ENCODE measurements at places on chromosomes 13 and 19.

DNA sequence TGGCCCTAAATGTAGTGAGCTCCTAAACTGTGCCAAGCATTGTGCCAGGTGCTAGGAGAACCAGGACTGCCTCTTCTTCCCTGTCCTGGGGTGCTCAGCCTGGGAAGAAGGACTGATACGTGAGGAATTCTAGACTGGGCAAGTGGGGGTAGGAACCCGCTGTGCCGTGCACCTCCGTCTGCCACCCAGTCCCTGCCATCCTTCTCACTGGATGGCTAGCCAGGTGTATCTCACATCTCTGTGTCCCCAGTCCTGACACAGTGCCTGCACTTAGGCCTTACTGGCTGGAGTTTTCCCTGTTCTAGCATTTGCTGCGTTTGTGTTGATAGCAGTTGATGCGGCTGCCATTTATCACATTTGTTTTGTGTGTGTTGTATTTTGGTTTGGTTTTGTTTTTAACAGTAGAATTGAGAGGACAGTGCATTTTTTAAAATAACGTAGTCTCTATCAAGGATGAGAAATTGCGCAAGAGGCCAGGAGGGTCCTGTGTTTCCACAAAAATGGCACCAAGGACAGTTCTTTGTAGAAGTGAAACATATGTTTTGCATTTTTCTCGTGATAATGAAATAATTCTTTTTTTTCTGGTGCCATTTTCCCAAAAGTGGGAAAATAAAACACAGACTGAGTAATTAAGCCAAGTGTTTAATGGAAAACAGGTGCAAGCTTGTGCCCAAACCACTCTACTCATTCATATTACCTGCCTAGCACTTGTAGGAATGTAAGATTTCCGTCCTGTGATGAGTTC lies 4.7 kb upstream of the GPR183 start:
- no peaks in the 10 kb centered on the region for H3K27me3 ChIP-seq
- H3K36me3 ChIP-seq = no peaks in the 10 kb centered on the region
- peaks cover 10% of the 10 kb centered on the region for H3K4me1 ChIP-seq
- H3K4me3 ChIP-seq = no peak overlapping the region

DNA sequence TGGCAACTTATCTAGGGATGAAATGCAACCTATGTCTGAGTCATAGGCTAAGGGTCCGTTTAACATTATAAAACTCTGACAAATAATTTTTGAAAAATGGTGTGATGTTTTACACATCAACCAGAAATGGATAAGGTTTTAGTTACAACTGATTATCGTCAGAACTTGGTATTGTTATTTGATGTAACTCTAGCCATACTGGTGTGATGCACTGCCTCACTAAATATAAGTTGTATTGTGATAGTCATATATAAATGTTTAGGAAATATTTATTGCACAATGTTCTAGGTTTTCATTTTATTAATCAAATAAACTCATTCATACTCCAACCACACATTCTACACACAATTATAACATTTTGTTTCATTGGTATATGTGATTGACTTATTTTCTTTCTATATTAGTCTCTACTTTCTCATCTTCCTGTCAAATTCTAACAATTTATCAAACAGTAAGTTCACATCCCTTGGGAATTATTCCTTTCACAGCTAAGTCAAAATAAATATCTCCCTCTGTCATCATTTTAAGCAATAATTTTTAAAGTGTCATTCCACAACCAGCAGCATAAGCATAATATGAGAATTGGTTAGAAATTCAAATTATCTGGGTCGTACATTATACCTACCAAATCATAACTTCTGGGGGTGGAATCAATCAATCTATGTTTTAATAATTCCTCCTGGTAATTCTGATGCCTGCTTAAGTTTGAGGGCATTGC lies 873.9 kb downstream of the SLITRK1 start:
- H3K4me1 ChIP-seq = no peaks in the 10 kb centered on the region
- H3K27me3 ChIP-seq = no peaks in the 10 kb centered on the region
- DNase-seq = no peak
- H3K36me3 ChIP-seq = no peaks in the 10 kb centered on the region

- no peak for DNase-seq
- H3K4me1 ChIP-seq = peaks cover 8% of the 10 kb centered on the region
Measured at GRCh38 chr13:50843257-50844083, at the start of gene DLEU7. TSS of gene DLEU7 (minus strand) at chr13:50843692. CDS start at chr13:50843646, 46 bp downstream.

DNA sequence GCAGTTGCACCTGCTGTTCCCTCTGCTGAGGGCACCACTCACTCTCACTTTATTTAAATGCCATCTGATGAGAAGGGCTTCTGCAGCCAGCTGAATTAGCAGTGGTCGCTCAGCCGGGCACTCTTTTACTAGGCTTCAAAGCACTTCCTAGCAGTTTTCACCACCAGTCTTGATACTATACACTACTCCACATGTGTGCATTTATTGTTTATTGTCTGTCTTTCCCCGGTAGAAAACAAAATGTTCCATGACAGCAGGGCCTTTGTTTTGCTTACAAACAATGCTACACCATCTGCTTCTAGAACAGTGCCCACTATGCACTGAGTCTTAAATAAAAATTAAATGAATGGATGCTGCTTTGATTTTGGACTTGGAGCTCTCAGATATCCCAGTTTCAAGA lies 404.9 kb downstream of the FGF14 start:
- no peak for DNase-seq
- no peak overlapping the region for H3K27ac ChIP-seq
- H3K36me3 ChIP-seq = no peaks in the 10 kb centered on the region

DNA sequence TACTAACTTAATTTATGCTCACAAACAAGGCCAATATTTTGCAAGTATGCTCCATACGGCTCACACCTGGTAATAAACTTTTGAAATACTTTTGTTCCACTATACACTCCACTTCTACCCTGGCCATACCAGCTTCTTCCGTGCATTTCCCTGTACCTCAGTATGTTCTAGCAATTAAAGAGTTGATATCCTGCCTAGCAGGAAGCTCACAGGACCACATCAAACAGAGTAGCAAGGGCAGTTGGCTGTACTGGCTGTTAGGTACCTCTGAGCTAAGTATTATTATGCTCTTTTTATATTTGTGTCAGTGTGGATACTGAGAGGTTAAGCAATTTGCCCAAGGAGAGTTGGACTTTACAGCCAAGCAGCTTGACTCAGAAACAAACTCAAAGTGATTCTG lies 257.7 kb downstream of the SLITRK6 start:
- no peaks in the 10 kb centered on the region for H3K27me3 ChIP-seq
- no peaks in the 10 kb centered on the region for H3K36me3 ChIP-seq
- no peak for DNase-seq
- no peak overlapping the region for H3K4me3 ChIP-seq
- H3K27ac ChIP-seq = no peak overlapping the region

DNA sequence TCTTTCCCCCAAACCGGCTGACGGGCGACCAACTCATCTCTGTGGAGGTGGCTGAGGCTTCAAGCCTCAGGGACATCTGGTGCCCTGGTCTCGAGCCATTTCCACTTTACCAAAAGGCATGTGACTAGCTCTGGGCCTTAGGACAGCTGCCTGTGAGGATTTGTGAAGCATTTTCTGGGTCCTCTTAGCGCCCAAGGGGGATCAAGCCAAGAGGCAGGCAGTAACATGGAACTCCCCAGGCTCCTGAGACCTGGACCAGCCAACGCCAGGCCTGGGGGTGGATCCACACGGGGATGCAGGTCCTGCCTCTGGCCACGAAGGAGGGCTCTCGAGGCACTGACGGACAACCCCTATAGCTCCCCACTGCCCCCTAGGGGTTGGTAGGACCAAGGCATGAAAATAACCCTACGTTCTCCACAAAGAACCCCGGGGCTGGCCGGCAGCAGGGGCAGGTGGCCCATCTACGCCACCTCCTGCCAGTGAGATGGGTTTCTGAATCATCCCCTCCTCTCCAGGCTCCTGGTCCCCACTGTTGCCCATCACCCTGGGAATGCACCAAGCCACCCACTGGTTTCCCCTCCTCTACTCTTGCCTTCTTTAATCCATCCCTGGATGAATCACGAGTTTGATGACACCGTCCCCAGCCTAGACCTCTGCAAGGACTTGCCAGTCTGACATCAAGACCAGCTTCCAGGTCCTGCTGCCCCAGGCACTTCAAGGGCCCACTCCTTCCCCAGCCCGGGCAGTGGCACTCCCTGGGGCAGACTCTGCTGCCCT lies 7.0 kb upstream of the MYDGF start:
- DNase-seq = no peak
- H3K36me3 ChIP-seq = peaks cover 9% of the 10 kb centered on the region
- no peaks in the 10 kb centered on the region for H3K27me3 ChIP-seq

- no peak overlapping the region for H3K27ac ChIP-seq
- peaks cover 10% of the 10 kb centered on the region for H3K4me1 ChIP-seq
- no peak overlapping the region for H3K4me3 ChIP-seq
- no peaks in the 10 kb centered on the region for H3K36me3 ChIP-seq
- H3K27me3 ChIP-seq = no peaks in the 10 kb centered on the region
Measured at GRCh38 chr19:57338877-57339276, 12.2 kb upstream of the ZNF304 start.

DNA sequence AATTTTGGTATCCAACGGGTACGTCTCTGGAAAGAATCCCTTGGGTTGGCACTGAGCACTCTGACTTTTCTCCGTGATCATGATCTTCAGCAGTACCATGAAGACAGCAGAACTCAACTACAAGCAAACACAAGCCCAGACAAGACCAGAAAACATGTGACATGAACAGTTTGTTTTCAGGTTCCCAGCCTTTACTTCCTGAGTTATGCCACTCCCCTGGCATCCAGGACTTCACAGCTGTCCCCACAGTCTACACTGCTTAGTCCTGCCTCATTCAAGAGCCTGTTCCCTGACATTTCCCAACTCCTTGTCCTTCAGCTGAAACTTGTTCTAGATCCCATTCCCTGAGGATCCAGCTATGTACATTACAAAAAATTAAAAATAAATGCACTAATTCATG lies 4.9 kb upstream of the N4BP2L1 start:
- no peaks in the 10 kb centered on the region for H3K36me3 ChIP-seq
- no peak overlapping the region for H3K27ac ChIP-seq
- DNase-seq = no peak
- peaks cover 6% of the 10 kb centered on the region for H3K4me1 ChIP-seq

GRCh38 chr19:53982611-53983010 lies 8.8 kb upstream of the CACNG6 start:
- H3K27ac ChIP-seq = no peak overlapping the region
- peak overlapping the region; percentile 42 for H3K4me3 ChIP-seq
- H3K4me1 ChIP-seq = peaks cover 16% of the 10 kb centered on the region
- no peaks in the 10 kb centered on the region for H3K36me3 ChIP-seq
- no peak for DNase-seq

GRCh38 chr19:9139609-9140158 lies 513 bp upstream of the ZNF317 start:
- H3K36me3 ChIP-seq = peaks cover 5% of the 10 kb centered on the region
- no peak for DNase-seq
- peaks cover 10% of the 10 kb centered on the region for H3K4me1 ChIP-seq

DNA sequence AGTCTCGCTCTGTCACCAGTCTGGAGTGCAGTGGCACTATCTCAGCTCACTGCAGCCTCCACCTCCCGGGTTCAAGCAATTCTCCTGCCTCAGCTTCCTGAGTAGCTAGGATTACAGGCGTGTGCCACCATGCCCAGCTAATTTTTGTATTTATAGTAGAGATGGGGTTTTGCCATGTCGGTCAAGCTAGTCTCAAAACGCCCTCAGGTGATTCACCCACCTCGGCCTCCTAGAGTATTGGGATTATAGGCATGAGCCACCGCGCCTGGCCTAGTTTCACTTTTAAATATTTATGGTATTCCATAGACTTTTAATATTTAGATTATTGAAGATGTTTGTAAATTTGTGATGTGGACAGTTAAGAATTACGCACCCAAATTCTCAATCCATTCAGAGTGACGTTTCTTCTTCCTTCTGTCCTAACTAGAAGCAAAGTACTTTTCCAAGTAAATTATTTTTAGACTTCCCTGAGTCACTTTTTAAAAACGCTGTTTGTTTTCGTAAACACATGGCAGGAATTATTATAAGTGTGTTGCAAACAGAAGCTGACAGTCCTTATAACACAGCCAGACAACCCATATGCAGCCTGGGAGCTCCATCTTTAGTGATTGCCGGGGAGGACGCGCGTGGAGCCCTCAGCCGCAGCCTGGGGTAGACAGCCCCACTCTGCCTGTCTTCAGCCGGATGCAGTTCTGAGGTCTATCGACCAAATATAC lies 131.7 kb downstream of the ATP11A start:
- H3K4me3 ChIP-seq = no peak overlapping the region
- no peaks in the 10 kb centered on the region for H3K27me3 ChIP-seq
- H3K27ac ChIP-seq = no peak overlapping the region
- no peak for DNase-seq

DNA sequence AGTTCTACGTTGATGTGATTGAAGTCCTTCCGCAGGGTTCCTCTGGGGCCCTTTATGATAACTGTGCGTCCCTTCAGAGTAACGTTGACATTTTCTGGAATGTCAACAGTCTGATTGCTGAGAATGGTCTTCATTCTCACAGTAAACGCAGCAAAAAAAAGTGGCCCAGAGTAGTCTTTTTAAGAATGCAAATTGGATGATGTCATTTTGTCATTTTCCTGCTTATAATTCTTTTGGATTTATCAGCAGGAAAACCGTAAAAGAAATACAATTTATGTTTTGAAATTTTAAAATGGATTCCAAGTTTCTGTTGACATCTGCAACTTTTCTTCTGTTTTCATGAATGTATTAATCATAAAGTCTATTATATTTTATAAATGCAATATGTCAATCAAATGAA lies 14.8 kb downstream of the URI1 start:
- H3K27me3 ChIP-seq = no peaks in the 10 kb centered on the region
- H3K27ac ChIP-seq = no peak overlapping the region
- no peak overlapping the region for H3K4me3 ChIP-seq

DNA sequence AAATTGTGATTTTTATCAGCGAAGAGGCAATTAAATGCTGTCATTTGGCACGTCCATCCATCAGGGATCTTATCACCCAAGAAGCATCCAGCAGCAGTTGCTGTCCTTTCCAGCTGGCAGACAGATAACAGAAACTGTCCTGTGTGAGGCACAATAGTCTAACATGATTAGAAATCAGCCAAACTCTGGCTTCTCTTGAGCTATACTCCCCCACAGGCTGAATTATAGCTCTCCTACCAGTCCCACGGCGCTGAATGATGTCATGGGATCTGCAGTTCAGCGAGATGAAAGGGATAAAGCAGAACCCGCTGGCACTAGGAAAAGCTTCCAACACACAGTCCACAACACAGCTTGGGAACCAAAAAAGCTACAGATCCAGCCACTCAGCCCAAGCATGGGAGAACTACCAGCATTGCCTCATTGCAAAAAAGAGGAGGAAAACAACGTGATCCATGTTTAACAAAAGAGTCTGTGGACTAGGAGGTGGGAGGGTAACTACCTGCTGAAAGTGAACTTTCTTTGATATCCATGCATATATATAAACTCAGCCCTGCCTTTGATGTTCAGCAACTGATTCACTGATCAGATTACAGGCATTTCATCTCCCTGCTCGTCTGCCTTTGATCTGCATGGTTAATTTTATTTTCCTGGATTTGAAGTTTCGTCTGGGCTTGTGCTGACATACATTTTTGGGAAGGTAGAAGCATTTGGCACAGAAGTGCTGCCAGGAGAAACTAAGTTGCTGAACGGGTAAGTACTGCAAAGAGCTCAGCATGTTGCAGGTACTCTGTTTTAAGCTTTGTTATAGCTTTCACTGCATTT lies at the start of gene TNFRSF19:
TSS of gene TNFRSF19 (plus strand) at position 314 of the 822 bp plus-strand sequence. CDS start 19,772 bp downstream, outside the sequence.
- no peaks in the 10 kb centered on the region for H3K27me3 ChIP-seq
- no peaks in the 10 kb centered on the region for H3K36me3 ChIP-seq
- peaks cover 49% of the 10 kb centered on the region for H3K4me1 ChIP-seq
- H3K27ac ChIP-seq = peak within 1 kb of the TSS; percentile 83
- no peak for DNase-seq

Data from esophagus squamous epithelium (tissue), 5 donors.